ENCODE measurements at places on chromosomes 5 and 9. TPM values are rescaled to one million over a fixed set of nuclear protein-coding genes. Genes with fewer than 3 reads are reported as not detected.

GRCh38 chr9:76431601-76432000 lies 27.4 kb upstream of the GCNT1 start:
- DNase-seq: no peak

DNA sequence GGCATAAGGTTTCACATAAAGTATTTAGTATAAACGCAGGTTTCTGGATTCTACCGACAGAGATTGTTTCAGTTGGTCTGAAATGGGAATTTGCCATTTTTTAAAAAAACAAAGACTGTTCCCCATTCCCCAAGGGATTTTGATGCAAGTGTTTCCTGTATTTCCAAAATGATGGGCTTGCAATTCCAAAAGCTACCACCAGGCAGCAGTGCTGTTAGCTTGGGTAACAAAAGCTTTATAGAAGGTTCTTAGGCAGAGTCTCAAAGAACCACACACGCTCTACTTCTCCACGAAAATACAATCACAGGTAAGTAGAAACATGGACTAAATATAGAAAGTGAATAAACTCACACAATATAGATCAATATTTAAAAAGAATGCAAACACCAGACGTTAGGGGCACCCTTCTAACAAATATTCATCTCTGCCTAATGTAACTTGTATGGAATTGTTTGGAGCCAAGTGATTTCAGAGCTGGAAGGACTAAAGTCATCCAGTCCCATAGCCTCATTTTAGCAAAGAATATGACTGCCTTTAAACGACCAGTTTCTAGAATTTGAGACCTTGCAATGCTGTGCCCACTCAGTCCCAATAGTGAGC lies 154.3 kb downstream of the SPOCK1 start:
- DNase-seq: no peak

- no peak for DNase-seq
These were observed 47.3 kb upstream of the TRMT10B start for GRCh38 chr9:37706290-37706689.

DNA sequence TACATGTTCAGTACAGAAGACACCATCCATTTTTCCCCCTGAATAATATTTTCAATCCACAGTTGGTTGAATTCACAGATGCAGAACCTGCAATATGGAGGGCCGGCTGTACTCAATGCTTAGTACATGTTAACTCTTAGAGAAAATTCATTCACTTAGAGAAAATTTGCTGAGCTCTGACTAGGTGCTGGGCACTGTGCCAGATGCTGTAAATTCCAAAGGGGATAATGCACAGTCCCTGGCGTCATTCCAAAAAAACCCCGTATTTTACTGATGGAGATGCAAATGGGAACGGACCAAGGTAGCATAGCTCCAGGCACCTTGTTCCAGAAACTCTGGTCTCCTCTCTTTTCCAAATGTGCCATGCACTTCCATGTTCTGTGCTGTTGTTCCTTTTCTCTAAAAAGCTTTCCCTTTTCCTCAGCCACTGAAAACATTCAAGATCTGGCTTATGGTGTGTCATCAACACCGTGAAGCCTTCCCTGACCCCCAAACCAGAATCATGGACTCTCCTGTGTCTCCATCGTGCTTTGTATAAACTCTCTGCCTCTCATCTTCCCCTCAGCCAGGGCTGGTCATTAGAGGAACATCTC lies 55.7 kb upstream of the COL15A1 start:
- DNase-seq: no peak

Gene CAVIN4
- 0.24 TPM for total RNA-seq

Gene PRDM9
- total RNA-seq: not detected

Gene PLAA
- 20.4 TPM for total RNA-seq

Data from omental fat pad (tissue), 4 donors.